Natural killer cell (primary cell): ENCODE measurements at places on chromosomes 2 and 18. TPM values are rescaled to one million over a fixed set of nuclear protein-coding genes. Genes with fewer than 3 reads are reported as not detected.
A peak's percentile ranks its signal among the peaks of the same experiment; 100 is the strongest.

CYRIA gene
- 38.5 TPM for total RNA-seq

SLC11A1 gene
- total RNA-seq: 53.5 TPM

HOXD4 gene
- total RNA-seq: not detected

POTEE gene
- total RNA-seq: 0.79 TPM

PRSS56 gene
- total RNA-seq: not detected

TUBB8B gene
- total RNA-seq: not detected

LRATD1 gene
- total RNA-seq: not detected

C2orf78 gene
- total RNA-seq: not detected

CDKL4 gene
- not detected for total RNA-seq

GRCh38 chr2:168156661-168157060, 90.7 kb downstream of the STK39 start:
- DNase-seq: peak; percentile 11

DNA sequence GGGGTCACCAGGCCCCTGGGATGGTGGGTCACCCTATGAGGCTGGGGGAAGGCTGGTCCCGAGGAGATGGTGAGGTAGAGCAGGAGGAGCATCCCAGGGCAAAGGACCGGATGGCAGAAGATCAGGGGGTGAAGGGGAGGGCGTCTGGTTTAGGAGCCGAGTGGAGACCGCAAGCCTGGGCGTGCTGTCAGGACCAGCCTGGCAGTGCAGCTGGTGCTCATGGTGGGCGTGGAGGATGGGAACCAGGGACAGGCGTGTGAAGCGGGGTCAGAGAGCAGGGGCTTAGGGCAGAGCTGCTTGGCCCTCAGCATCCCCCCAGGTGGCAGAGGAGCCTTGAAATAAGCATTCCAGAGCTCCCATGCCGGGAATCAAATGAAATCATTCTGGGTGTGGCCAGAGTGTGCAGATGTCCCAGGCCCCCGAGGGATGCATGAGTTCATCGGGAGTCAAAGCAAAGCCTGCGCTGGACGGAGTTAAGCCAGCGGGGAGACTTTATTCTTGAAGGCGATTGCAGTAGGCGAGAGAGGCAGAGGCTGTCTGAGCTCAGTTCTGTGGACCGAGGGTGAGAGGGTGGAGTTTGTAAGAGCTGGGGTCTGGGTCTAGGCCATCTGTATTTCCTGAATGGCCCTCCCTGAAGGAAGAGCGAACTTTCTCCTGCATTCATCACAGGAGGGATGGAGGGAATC, 33.1 kb upstream of the MBP start:
- DNase-seq: no peak

GRCh38 chr2:190968522-190968921, 45.4 kb downstream of the STAT1 start:
- DNase-seq: no peak

GRCh38 chr2:201205515-201205849, 22.5 kb downstream of the CASP10 start:
- no peak for DNase-seq

DNA sequence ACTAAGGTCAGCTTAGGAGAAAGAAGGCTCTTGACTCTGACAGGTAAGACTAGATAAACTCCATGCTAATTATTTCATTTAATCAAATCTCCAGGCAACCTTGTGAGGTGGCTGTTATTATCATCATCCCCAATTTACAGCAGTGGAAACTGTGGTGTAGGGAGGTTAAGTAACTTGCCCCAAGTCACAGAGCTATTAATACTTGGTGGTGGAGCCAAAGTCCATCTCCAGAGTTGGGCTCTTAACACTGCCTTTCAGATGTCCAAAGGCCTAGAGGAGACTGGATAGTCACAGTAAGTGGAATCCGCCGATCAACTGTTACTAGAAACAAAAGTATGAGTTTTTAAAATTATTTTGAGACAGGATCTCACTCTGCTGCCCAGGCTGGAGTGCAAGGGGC, 46.6 kb upstream of the SP3 start:
- no peak for DNase-seq

- DNase-seq: no peak
These were observed 2.1 kb downstream of the SERPINB10 start for GRCh38 chr18:63909870-63910269.

DNA sequence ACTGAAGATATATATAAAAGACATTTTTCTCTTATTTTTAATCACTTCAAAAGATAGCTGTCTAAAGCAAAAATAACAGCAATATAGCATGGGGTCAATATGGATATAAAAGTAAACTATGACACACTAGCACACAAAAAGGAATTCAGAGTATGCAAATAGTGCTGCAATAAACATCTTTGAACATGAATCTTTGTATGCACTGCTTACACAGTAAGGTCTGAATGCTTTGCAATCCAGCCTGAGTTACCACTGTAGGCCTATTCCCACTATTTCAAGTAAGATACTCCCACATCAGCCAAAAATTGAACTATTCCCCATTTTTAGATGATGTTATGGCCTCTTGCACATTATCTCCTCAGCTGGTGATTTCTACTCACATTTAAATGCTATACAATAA, 27.4 kb upstream of the ERCC3 start:
- no peak for DNase-seq

DNA sequence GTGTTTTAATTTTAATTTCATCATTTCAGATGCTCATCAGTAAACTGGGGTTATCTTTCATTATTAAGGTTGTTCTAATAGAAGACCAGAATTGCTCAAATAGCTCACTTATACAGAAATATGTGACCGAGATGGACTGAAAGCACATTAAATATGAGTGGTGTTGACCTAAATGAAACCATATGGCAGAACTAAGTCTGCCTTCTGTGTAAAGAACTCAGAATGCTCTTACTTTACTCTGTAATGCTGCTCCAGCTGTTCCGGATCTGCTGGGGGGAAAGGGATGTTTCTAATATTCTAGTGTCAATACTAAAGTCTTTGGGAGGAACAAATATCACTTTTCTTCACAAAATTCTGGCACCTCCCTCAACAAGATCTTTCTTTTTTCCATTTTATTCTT, 131.0 kb downstream of the DPP4 start:
- DNase-seq: no peak

- DNase-seq: no peak
These were observed 278.0 kb upstream of the ID2 start for GRCh38 chr2:8403876-8404275.

DNA sequence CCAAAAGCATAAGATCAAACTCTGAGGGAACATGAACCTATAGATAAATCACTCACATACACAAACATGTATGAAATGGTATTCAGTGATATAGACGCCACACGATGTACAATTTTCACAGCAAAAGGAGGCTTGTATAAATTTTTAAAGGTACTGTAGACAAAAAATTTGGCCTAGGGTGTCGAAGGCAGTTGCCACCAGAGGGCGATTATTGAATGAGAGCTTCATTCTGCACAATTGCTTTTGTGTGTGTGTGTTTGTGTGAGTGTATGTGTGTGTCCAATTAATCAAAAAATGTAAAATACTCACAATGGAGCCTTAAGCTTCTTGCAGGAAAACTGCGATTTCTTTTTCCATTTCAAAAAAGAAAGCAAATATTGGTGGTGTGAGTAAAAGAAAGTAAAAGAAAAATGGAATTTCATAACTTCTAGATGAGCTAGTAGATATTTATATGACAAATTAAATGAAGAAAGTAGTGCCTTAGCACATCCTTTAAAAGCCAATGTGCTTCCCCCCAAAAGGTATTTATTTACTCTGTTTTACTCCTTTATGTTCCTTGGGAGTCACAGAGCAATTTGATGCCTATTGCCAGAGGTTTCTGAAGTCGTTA, 800.1 kb downstream of the SATB2 start:
- DNase-seq: no peak

GRCh38 chr2:160425434-160426151, 68.0 kb downstream of the RBMS1 start:
- DNase-seq: no peak

- DNase-seq: no peak
These were observed 9.2 kb downstream of the CCNYL1 start for GRCh38 chr2:207720517-207721187.

DNA sequence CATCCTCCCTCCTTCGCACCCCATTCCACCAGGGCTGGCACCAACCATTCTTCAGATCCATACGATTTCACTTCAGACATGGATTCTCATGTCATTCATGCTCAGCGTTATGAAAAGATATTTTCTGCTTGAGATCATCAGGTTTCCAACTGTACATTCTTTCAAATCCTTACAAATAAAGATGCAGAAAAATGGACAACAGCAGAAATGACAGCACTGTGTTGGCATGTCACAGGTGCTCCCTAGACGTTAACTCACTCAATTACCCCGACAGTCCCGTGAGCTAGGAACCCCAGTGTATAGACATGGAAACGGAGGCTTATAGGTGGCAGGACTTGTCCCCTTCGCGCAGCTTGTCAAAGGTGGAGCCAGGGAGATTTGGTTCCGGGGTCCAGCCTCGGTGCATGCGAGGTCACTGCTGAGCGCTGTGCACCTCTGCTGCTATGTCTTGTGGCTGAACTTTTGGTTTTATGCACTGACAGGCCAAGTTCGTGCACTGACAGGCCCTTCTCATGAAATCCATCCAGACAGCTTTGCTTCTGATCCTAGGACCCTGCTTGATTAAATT, 17.7 kb downstream of the FHL2 start:
- no peak for DNase-seq

GRCh38 chr2:160322320-160322719, 122.2 kb upstream of the ITGB6 start:
- no peak for DNase-seq

- no peak for DNase-seq
These were observed 80.6 kb downstream of the ARHGAP15 start for GRCh38 chr2:143209570-143210445.

DNA sequence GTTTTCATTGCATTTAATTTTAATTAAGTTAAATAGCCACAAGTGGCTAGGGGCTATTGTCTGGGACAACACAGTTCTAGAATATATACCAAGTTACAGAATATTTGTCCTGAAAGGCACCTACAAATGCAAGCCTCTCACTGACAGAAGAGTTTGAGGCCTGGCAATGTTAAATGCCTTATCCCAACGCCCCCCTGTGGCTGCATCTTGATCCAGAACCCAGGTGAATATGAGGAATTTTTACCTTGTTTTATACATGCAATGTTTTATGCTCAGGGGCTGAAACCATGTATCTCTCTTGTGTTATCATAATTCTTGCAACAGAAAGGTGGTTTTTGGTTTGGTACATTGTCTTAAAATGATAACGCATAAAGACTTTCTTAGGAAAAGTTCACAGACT, 71.8 kb upstream of the SEC11C start:
- no peak for DNase-seq

DNA sequence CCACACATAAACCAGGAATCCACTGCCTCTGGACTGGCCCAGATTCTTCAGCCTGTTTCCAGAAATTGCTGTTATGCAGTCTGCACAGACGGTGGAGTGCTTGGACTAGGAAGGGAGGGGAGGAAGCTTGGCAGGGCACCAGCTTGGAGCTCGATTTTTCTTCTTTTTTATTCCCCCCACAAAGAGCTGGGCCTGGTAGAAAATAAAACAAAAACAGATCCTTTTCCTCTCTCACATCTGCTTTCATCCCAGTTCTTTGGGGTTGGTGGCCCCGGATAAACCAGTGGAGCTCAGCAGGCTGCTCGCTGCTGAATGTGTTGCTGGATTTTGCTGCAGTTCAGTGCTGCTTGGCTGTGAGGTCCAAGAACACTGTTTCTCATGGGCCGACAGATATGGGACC, 16.0 kb downstream of the LRRTM1 start:
- DNase-seq: no peak

DNA sequence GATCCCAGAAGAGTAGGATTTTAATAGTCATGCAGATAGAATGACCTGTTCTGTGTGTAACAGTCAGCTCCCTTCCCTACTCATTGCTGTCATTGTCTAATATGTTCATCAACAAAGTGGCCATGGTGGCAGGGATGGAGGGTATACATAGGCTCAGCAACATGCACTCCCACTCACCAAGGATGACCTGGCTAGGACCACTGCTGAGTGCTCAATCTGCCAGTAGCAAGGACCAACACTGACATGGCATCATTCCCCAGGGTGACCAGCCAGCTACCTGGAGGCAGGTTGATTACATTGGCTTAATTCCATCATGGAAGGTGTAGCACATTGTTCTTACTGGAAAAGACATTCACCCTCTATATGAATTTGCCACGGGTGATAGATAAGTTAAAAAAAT, 401.7 kb upstream of the CELF4 start:
- no peak for DNase-seq

DNA sequence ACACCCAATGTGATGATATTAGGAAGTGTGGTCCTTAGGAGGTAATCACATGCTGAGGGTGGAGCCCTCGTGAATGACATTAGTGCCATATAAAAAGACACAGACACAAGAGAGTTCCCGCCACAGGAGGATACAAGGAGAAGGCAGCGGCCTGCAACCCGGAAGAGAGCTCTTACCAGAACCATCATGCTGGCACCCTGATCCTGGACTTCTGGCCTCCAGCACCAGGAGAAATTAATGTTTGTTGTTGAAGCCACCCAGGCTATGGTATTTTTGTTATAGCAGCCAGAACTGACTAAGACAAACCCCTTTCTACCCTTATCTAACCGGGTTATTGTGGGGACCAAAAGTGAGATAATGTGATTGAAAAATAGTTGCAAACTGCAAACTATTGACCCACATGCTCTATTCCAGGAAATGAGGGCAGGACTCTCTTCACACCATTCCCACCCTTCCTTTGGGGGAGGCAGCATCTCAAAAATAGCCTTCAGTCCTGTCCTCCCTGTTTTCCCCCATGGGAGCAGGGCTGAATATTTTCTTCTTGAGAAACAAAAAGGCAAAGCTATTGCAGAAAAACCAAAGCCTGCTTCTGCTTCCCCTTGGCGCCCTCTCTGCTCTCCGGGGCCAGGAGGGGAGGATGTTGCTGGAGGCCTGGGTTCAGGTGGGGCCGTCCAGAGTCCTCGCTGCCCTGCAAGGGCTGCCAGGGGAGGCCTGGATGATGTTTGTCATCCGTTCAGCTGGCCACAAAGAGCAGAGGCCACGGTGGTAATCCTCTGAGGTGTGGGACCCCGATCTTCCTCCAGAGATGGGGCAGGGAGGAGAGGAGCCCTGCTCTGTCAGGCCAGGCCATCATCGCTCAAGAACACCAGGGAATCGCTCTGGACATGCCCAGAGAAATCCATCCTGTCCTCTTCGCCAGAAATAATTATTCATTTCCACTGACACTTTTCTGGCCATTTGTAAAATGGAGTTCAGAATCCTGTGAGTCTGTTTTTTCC, 73.8 kb upstream of the HAAO start:
- DNase-seq: no peak
